AG04450 (cell line): ENCODE measurements at places on chromosomes 7 and 10.

- no peak for DNase-seq
Measured at GRCh38 chr7:150631084-150631826, 930 bp downstream of the GIMAP6 start.

DNA sequence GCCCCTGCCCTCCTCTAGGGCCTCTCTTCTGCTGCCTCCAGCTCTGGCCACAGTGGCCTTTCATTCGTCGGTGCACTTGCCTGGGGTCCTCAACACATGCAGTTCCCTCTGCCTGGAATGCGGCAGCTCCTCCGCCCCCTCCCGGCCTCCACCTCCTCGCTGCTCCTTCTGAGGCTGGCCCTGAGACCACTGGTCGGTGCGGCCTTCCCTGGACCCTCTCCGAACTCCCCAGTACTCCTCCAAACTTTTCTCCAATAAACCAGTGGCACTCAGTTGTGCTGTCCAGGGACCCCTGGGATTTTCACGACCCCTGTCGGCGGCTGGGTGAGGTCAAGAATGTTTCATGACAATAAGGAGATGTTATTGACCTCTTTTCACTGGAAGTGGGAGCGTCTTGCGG lies 53.5 kb downstream of the BMS1 start:
- DNase-seq, result no peak

- DNase-seq, result no peak
Measured at GRCh38 chr7:123271231-123271630, 71.5 kb upstream of the SLC13A1 start.

DNA sequence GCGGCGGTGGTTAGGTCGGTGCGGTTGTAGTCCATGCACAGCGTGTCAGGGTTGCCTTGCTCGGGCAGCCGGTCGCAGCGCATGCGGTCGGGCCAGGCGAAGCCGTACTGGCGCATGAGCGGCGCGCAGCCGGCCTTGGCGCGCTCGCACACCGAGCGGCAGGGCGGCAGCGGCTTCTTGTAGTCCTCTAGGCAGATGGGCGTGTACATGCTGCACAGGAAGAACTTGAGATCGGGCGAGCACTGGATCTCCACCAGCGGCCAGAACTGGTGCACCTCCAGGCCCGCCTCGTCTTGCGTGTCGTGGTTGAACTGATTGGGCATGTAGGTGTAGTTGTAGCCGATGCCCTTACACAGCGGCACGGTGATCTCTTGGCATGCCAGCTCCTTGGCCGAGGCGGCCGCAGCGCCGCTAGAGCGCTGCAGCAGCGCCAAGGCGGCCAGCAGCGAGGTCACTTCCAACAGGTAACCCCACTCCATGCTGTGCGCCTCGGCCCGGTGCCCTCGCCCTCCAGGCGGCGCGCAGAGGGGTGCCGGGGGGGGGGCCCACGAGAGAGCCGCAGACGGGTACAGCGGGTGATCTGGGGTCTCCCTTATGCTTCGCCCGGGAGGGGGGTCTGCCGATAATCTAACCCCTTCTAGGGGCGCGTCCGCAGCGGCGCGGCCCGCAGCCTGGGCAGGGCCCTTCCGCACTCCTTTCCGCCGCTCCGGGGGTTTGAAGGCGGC lies 983 bp downstream of the FZD8 start:
- DNase-seq, result peak; percentile 72

DNA sequence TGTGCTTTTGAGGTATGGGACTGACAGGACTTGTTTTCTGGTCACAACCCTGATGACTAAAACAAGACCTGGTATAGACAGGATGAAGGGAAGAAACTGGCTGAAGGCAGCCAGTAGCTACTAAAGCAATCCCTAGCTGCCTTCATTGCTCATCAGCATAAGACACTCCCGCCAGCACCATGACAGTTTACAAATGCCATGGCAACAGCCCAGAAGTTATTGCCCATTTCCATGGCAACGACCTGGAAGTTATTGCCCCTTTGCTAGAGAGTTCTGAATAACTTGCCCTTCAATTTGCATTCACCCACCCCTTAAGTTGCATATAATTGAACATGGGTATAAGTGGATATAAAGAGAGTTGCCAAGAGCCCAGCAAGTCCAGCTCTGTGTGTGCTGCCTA lies 169.6 kb upstream of the FAM171A1 start:
- no peak for DNase-seq

DNA sequence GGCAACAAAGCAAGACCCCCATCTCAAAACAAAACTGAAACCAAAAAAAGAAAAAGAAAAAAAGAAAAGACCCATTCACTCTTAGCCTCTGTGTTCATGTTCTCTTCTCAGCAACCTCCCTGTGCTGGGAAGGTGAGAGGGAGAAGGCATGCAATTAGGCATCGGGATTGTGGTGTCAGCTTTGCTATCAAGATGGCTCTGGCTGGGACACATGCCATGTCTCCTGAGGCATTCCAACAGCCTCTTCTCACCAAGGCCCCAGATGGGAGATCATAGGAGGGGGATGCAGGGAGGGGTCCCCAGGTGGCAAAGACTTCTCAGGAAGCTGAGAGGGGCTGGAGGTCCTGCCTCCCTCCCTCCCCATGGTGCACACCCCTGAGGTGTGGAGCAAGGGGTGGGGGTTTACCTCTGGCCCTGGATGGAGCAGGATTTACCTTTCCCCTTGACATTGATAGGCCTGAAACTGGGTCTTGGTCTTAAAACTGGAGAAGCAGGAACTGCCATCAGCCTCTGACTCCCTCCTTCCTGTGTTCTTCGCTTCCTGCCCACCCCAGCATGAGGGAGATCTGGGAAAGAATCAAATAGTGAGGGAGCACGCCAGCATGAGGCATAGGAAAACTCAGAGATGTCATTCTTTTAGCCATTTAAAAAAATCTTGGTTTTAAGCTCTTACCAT lies 96.2 kb upstream of the DUSP5 start:
- DNase-seq, result no peak

DNA sequence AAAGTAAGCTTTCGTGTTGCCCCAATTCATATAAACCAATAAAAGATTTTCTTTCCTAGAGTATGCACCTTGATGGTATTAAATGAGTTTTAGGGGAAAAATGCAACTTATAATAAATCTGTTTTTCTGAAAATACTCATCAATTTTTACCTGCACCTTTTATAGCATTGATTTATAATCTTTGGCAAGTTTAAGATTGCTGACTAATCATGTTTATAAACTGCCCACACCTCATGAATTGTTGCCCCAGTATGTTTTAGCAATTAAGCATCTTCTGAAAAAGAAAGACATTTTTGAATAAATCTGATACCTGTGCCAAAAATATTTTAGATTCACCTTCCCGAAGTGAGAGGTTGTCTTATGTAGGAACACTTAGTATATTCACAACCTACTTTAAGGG lies 420.0 kb downstream of the THSD7A start:
- no peak for DNase-seq

DNA sequence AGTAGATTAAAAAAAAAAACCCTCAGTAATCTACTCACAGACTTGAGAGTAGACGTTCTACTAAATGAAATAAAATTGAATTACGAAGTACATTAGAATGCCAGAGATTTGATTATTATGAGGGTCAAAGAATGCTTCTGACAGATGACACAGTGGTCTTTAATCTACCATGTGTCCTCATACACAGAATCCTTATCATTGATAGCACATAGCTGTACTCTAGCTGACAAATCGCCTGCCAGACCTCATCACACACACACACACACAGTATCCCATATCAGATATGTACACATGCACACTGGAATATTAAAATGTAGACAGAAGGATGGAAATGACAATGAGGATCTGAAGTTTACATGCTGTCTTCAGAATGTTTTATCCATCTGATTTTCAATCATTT lies 104.6 kb downstream of the SORCS1 start:
- no peak for DNase-seq

DNA sequence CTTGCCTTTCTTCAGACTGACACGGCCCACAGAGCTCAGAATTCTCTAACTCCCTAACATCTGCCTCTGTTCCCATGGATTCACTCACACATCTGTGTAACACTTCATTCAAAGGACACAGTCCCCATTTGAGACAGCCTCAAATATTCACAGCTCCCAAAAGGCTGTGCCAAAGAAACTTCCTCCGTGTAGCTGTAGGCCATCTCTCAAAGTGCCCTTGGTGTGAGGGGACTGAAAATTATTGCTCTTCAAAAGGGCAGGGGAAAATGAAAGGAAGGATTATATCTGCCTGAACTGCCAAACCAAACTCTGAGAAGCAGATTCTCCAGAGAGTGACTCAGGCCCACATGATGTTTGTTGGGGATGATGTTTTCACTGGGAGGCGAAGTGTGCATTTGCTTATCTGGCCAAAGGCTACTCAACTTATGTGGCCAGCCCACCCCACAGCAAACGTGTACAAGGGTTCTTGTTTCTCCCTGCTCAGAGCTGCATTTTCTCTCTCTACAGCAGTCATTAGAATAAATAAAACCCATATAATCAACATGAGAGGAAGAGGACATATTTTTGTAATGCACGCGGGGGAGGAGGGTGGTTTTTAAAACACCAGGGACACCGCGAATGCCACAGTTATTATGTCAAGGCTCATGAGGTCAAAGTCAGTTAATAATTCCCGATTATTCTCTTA lies 302.4 kb upstream of the NFE2L3 start:
- DNase-seq, result peak; percentile 86

GRCh38 chr7:98091061-98091460 lies 15.6 kb upstream of the LMTK2 start:
- DNase-seq, result no peak

DNA sequence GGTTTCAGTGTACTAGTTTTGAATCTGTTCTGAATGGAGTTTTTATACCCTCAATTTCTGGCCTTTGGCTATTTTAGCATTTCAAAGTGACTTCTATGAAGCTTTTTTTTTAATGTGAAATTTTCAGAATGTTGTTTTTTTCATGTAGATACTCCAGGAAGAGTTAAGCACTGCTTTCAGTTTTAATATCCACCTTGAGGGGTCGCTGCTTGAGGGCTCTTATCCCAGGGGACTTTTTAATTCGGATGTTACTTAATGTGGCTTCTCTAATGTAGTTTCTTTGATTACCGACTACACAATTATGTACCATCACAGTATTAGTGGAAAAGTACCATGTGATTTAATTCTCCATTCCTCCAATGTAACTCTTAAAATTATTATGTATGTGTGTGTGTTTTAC lies 5.2 kb downstream of the IFIT5 start:
- no peak for DNase-seq

DNA sequence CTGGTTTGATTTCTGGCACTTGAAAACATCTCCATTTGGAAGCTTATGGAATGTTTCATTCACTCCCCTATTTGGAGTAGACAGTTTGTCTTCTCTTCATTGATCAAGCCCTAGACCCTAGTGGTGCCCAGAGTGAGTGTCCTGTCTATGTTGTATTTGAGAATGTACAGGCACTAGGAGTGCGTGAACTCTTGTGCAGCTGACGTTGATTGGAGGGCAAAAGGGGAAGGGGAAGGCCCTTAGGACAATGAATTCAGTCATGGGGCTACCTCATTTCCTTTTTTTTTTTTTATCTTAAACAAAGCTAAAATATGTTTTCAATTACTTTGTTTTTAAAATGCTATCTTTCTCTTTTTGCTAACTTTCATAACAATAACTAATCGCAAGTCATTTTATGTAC lies 66.5 kb downstream of the ADD3 start:
- no peak for DNase-seq

DNA sequence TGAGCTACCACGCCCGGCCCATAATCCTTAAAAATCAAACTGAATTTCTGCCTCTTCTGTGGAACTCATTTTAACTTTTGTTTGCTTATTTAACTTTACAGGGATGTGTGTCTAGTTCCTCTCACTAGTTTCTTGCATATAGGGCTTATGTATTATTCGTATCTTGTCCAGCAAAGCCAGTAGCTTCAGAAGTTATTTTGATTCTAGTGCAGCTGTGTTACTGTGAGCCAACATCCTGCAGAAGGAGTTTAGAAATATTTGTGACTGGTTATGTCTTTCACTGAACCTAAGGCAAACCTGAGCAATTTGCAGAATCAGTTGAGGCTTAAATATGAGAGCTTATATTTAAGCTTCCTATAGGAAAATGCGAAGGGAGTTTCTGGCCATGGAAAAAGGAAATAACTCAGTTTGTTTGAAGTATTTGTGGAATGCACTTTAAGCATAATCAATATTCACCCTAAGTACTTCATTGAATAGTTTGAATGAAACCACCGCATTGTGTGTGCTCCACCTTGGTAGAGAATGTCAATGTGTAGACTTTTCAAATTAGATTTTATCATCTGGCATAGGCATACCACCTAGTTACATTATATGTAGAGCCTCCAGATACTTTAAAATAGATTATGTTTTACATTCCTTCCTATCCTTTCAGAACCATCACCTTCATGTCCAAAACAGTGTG lies 90.8 kb downstream of the MCU start:
- DNase-seq, result no peak

DNA sequence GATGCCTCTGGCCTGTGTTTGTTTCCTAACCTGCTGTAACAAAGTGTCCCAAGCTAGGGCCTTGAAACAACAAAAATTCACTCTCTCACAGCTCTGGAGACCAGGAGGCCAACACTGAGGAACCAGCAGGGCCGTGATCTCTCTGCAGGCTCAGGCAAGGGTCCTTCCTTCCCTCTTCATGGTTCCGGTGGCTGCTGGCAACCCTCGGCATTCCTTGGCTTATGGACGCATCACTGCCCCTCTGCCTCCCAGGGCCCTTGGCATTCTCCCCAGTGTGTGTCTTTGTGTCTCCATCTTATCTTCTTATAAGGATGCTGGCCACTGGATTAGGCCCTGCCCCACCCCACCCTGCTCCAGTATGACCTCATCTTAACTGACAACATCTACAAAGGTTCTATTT lies 17.0 kb downstream of the CNPY1 start:
- no peak for DNase-seq

DNA sequence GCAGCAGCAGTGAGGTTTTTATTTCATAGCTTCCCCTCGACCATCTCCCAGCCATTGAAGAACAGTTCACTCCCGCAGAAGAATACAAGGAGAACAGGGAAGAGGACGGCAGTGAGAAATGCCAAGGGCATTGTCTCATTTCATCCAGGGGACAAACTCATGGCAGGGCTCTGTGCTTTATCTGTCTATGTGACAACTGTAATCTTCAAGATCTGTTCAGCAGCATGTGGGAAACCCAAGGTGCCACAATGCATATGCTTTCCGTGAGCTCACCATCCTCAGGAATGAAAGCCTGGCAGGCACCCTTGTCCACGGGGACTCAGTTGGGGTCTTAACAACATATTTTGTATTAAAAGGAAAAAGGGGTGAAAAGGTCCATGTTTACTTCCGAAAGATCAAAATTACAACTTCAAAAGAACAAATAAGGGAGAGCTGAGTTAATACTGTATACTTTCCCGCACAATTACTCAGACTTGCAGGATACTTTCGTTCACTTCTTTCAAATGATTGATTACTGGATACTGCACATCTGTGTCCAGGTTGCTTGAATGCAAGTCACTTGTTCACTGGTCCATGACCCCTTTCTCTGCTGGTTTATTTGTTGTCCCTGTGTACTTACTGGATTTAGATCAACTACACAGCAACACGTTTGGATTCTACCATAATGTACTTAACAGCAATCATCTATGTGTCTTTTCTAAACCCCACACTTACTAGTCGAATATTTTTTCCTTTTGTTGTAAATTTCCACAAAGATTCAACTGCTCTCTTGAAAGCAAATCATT lies 90.1 kb upstream of the ATP6V0A4 start:
- no peak for DNase-seq
